Nephron progenitor cell (in vitro differentiated cells): ENCODE measurements at places on chromosomes 3 and 15.

DNA sequence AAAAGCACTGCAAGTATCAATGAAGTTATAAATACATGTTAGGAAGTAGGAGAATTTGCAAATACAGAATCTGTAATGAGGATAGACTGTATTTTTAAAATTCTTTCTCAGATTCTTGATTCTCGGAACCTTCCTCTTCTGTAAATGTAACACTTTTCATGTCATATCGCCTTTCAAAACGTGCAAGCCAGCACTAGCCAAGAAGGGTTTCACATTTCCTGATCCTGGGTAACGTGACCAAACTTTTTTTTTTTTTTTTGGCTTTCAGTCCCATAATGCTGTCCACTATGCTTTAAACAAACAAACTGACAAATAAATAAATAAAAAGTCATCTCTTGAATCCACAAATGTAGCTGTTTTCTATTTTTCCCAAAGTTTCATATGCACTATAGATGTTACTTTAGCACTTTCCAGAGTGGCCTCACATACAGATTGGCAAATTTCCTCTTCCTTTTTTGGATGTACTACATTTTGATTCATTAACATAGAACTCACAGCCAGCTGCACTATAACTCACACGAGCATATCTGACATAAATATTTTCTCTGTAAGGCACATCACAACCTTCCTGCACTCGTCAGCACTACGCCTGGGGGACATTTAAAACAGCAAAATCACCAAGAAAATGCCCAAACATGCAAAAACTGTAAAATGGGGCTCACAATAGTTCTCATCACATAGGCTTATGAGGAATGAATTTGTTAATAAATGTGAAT is 208.1 kb downstream of the OSBPL10 start:
- no peak for DNase-seq

- peak; percentile 2 for DNase-seq
Observed at GRCh38 chr3:56238299-56238698, 230.0 kb downstream of the ERC2 start.

GRCh38 chr15:95812491-95812890 is 518.0 kb upstream of the NR2F2 start:
- no peak for DNase-seq

DNA sequence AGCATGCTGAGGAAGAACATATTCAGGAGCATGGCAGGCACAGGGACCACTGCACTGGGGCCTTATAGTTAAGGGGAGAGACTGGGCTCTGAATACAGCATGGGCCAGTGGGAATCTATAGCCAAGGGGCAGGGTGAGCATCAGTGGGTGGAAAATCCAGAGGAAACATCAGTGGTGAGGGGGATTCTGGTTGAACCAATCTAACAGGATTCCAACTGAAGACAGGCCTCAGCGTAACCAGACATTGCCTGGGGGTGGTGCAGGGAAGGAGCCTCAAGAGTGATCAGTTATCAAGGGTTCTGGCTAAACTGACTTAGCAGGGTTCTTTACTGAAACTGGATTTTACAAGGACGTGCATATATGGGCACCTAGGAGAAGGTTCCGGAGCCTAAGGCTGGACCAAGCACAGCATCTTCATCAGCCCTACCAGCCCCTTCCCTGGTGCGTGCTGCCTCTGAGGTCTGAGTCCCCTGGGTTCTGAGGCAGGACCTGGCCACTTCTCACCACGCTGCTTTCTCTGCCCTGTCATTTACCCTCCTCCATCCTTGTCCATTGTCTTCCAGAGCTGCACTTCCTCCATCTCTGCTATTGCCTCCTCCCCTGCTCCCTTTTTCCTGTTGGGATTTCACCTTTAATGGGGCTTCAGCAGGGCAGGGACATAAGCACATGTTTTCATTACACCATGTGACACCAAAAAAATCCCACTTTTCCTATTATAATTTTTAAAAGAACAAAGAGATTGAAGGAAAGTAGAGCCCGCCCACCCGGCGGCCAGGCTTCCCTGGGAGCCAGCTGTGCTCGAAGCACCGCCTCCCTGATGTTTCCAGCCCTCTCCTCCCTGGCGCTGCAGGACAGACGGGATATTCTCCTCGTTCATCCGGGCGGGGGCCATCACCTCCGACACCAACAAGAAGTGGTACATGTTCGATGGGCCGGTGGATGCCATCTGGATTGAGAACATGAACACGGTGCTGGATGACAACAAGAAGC is 52.1 kb downstream of the DNAH1 start:
- DNase-seq, result no peak

DNA sequence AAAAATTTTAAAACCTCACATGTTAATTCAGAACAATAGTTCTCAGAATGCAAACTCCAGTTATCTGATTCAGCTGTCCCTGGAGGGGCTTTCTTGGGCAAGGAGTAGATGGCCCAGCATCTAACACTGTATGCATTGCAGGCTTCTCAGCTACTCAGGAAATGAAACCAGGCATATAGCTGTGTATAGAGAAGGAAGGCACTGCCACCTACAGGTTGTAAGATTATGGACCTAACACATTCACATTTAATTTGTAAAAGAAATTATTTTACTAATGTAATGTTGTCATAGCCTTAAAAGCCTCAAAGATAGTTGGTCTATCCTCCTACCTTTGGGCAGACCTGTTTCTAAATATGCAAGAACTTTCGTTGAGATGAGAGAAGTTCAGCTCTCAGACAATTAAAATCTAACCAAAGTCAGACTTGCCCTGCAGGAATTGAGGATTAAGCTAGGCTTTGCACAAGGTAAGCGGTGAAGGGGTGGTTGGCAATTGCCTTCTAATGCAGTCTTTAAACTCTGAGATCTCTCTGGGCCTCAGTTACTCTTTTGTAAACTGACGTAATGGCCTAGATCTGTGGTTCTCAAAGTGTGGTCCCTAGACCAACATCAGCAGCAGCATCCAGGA is 132.8 kb upstream of the SLC24A5 start:
- DNase-seq, result peak; percentile 20
